Liver (tissue), 10 donors: ENCODE measurements at places on chromosomes 2 and 18. TPM values are rescaled to one million over a fixed set of nuclear protein-coding genes. Genes with fewer than 3 reads are reported as not detected.

The AGXT gene
- polyA plus RNA-seq = 1,307 TPM

The TTC39C gene
- polyA plus RNA-seq = 41.9 TPM

The SLC35G4 gene
- polyA plus RNA-seq = not detected

The ACMSD gene
- polyA plus RNA-seq = 81.7 TPM

The NUP35 gene
- 6.8 TPM for polyA plus RNA-seq

The CHST9 gene
- 1.1 TPM for polyA plus RNA-seq
